ENCODE measurements at places on chromosomes 12 and 14.
A peak's percentile ranks its signal among the peaks of the same experiment; 100 is the strongest.

DNA sequence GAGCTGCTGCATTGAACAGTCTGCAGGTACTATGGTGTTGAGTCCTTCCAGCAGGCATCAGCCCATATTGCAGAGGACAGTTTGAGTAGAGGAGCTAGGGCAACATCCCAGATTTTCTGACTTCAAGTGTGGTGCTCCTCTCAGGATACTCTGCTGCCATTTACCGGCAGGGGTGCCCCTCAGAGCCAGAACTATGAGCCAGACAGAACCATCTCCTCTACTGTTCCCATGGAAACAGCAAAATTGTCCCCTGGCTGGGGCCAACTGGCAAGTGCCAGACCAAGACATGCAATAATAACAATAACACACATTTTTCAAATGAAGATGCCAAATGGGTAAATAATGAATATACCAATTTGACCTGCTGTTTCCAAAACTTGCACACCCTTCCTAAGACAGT, 102.9 kb downstream of the ADCK1 start:
- peak; percentile 16 for DNase-seq

GRCh38 chr14:72518809-72519377, 375.0 kb downstream of the DPF3 start:
- no peak for DNase-seq

- no peak for DNase-seq
These were observed 8.3 kb downstream of the ITPK1 start for GRCh38 chr14:93107453-93107852.

- no peak for DNase-seq
These were observed 3.2 kb downstream of the AJUBA start for GRCh38 chr14:22978981-22979671.

- no peak for DNase-seq
These were observed 39.4 kb downstream of the MAP1LC3B2 start for GRCh38 chr12:116598311-116599284.

DNA sequence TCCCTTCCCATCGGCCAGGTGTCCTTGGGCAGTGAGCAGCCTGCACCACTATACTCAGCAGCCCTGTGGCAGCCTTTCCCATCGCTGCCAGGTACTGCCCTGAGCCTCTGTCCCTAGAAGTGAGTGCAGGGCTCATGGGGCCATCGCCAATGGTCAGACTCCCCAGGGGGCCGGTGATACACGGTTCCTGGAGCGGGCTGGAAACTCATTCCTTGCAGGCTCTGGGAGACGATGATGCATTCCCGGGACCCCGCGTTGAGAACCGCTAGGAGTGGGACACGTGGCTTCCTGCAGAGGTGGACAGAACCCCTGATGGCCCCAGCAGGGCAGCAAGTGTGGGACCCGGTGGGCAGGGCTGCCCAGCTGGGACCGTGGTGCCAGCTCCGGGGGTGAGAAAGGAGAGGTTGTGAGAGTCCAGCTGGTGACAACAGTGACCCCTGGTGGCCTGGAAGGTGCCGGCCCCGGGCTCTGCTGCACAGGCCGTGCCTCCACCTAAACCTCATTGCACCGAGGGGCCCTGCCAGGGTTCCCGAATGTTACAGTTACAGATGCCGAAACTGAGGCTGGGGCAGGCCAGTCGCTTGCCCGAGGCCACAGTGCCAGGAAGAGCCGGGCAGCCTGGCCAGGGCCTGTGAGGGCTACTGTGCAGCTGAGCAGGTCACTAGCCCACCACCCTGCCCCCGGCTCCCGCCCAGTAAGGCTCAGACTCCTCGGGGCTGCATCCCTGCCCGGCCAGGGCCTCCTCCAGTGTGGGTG, 33.8 kb downstream of the FBRSL1 start:
- peak; percentile 13 for DNase-seq

DNA sequence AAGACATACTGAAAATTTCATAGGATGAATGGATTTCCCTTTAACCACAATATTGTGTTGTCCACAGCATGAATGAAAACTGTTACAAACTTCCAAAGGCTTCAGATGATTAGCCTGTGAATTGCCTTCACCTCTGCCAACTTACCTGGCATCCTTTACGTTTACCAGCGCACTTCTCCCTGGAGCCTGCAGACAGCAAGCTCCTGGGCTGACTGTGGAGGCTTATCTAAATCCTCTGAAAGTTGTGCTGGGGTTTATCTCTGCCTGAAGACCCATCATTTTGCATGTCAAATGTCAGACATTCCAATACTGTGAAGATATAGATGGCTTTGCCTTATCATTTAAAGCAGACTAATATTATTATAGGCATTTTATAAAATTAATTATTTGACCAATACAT, 403.0 kb downstream of the SYT1 start:
- no peak for DNase-seq

GRCh38 chr12:84537666-84538065, 374.9 kb downstream of the SLC6A15 start:
- DNase-seq = no peak

DNA sequence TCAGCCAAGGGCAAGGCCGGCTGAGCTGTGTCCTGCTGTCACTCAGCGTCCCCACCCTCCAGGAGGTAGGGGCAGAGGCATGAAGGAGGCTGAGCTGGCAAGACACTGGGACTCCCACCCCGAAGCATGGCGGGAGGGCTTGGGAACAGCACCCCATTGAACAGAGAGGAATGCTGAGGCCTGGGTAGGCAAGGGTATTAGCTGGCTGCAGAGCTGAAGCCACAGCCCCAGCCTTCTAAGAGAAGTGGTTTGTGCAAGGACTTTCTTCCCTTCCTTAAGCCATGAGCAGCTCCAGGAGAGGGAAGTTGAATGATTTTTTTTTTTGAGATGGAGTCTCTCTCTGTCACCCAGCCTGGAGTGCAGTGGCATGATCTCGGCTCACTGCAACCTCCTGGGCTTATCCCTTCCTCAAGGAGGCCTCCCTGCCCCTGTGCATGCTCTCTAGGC, 6.6 kb upstream of the CFAP73 start:
- DNase-seq = no peak

DNA sequence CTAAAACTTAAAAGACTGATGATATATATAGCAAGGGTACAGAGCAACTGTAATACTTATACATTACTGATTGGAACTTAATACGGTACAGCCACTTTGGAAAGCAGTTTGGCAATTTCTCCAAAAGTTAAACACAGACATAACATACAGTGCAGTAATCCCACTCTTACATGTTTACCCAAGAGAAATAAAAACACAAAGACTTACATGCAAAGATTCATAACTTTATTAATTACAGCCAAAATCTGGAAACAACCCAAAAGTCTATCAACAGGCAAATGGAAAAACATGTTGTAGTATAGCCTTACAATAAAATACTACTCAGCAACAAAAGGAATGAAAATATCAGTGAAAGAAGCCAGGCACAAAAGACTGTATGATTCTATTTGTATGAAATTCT, 84.6 kb downstream of the GARIN6 start:
- DNase-seq = no peak

DNA sequence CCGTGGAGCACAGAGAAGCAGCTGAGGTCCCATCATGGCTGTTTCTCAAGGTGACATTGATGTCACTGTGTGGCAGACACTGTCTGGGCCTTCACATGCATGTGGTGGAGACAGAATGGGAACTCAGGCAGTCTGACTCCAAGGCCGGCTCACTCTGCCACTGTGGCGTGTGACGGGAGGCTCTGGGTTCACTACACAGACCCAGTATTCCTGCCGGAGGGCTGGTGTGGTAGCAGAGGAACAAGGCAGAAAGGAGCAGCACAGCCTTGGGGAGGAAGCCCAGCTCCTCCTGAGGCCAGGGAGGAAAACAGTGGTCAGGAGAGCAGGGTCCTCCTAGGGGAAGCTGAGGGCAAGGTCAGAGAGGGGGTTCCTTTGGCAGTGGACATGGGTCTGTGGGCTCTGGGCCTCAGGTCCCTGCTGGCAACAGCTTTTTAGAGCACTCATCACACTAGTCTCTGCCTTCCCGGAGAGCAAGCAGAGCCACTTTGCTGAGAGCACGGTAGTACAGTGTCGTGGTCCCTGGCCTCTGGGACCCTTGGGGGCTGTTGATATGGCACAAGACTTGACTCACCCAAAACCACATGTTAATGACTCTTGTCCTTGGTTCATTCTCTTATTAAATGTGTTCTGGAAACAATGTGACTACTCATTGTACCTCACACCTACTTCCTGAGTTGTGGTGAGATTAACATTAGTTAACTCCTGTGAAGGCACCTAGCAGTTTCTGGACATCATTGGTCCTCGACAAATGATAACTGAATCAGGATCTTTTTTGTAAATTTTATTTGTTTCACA, 21.3 kb downstream of the DCAF4 start:
- DNase-seq = no peak

GRCh38 chr12:38161123-38162000, 155.2 kb upstream of the ALG10B start:
- DNase-seq = no peak
